ENCODE measurements at places on chromosomes 5 and 9. TPM values are rescaled to one million over a fixed set of nuclear protein-coding genes. Genes with fewer than 3 reads are reported as not detected.

The JADE2 gene
- 35.0 TPM for total RNA-seq

The ARID3C gene
- 0.30 TPM for total RNA-seq

The CSF2 gene
- total RNA-seq = not detected

The ZNF483 gene
- total RNA-seq = 1.6 TPM

The PCDHGA6 gene
- total RNA-seq = 0.76 TPM

The TIGD6 gene
- 3.6 TPM for total RNA-seq

The STPG3 gene
- total RNA-seq = not detected

The DBH gene
- total RNA-seq = not detected

The BHMT gene
- total RNA-seq = not detected

The GGTA1 gene
- total RNA-seq = not detected

The PRUNE2 gene
- total RNA-seq = 3.2 TPM

The SCGB3A1 gene
- not detected for total RNA-seq

The THOC3 gene
- total RNA-seq = 116 TPM

The F2RL2 gene
- total RNA-seq = 0.65 TPM

The SEMA6A gene
- 0.15 TPM for total RNA-seq

The TIMD4 gene
- not detected for total RNA-seq

The LMX1B gene
- not detected for total RNA-seq

The FOXD1 gene
- total RNA-seq = 0.30 TPM

Data from epithelial cell of umbilical artery (primary cell).